CD4-positive, alpha-beta memory T cell (primary cell): ENCODE measurements at places on chromosomes 2 and 18.

DNA sequence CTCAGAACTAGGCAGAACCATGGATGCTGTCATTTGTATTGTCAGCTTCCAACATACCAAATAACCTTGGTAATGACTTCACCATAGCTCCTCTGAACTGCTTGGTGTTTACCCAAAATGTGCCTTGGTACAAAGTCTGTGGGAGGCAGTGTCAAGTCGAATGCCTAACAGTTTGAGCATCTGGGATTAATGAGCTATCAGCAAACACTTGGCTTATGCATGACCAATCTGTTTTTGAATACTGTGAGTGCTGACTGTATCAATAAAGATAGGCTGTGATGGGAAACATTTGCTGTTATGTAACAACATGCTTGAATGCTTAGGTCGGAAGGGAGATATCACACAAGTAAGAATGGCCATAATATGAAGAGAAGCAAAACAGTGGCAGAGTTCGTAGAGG, 455.4 kb downstream of the CMPK2 start:
- no peak for DNase-seq

- no peak for DNase-seq
Measured at GRCh38 chr2:131426727-131427126, 49.2 kb upstream of the TUBA3D start.

- no peak for DNase-seq
Measured at GRCh38 chr2:59096973-59097372, 855.8 kb upstream of the FANCL start.

- no peak for DNase-seq
Measured at GRCh38 chr2:38590053-38590452, 12.7 kb downstream of the HNRNPLL start.

DNA sequence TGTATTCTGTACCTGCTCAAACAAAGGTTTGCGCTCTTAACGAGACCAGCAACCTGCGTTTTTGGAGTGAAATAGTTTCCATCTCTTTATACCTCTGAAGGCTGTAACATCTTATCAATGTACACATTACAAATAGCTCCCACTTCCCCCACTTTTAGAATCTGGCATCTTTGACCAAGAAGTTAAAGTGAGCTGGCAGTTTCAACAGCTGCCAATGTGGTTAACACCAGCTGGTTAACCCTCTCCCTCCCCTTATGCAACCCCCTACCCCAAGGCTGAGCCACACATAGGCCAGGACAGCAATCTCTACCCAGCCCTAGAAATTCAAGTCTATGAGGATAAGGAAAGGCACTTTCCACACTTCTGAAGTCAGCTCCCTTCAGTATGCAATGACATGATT, 2.2 kb upstream of the SERTAD2 start:
- DNase-seq, result no peak

DNA sequence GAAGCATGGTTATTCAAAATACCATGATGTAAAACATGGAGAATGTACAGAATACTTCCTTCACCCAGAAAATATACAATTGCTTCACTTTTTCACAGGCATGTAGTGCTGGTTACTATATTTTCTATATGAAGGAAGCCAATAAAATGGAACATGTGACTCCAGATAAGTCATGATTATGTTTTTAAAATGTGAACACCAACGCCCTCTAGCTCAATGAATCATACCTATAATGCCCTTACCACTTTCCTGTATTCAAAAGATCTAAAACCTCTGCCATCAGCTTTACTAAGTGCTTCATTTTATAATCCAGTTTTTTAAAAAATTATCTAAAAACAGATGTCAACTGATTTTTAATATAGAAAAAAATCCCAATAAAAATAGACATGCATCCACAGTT, 59.9 kb downstream of the SMAD2 start:
- no peak for DNase-seq

- no peak for DNase-seq
Measured at GRCh38 chr2:42844901-42845821, 52.8 kb upstream of the HAAO start.

GRCh38 chr18:3790703-3791102, 340.7 kb downstream of the TGIF1 start:
- DNase-seq, result no peak

- no peak for DNase-seq
Measured at GRCh38 chr2:95002498-95002897, 23.0 kb upstream of the MAL start.

- DNase-seq, result no peak
Measured at GRCh38 chr2:168561991-168562390, 105.9 kb downstream of the CERS6 start.

- no peak for DNase-seq
Measured at GRCh38 chr2:154623819-154624218, 74.7 kb upstream of the KCNJ3 start.

GRCh38 chr2:113675875-113676274, 48.8 kb downstream of the RABL2A start:
- DNase-seq, result no peak

GRCh38 chr2:221203125-221203524, 369.0 kb downstream of the EPHA4 start:
- no peak for DNase-seq

DNA sequence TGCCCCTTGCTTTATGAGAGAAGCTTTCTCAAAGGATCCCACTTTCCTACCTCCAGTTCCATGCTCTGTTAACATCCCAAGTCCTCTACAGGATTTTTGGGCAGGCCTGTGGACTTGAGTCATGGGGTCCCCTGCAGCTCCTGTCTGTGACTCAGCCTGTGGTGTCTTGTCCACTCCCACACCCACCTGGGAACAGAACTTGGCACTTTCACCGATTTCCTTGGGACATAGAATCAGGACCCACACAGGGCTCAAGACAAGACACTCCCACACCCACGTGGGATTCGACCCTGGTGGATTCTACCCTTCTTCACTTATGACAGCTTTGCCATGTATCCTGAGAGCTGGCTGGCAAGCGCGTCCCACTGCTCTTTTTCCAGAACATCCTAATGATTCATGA, 30.7 kb upstream of the HDAC4 start:
- no peak for DNase-seq

DNA sequence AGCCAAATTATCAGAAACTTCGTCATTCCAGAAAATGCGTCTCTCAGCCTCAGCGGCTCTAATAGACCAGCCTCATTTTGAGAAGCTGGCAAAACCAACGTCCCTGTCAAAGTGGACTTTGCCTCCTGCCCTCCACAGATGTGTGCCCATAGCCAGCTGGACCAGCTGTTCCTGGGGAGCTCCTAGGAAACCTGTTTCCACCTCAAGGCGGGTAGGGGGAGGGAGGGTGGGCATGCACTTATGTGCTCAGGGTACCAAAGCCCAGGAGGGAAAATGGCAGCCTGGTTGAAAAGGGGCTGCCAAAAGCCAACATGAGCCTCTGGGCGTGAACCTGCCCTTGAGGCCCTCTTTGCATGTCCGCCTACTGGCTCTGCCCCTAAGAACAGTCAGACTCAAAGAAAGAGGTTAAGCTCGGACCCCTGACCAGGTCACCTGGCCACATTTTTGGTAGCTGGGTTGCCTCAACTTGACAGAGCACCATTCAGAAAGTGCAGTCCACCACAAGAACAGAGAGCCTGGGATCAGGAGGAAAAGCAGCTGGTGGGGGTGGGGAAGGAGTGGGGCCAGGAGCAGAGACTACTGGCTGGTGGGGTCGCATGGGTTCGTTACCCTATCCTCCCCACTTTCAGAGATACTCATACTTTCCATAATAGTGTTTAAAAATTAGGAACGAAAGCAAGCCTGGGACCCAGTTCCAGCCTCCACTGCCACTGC, 3.5 kb downstream of the PER2 start:
- no peak for DNase-seq

DNA sequence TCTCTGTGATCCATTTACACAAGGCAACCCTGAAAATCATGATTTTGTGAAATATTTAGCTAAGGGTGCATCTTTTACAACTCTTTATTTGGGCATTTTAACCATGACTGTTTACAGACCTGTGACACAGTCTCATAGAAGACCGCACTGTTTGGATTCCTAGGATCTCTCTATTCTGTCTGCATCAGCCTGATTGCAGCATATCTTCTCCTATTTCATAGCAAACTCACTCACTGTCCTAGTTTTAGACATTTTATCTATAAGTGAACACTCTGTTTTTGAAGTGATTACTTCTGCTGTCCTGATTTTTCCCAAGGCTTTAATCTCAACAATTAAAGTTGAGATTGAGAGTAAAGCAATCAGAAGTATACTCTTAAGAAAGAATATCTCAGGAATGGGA, 56.2 kb downstream of the CAVIN2 start:
- no peak for DNase-seq

- DNase-seq, result no peak
Measured at GRCh38 chr2:205364261-205364660, 318.0 kb upstream of the NRP2 start.

- no peak for DNase-seq
Measured at GRCh38 chr2:201854841-201855240, 48.5 kb downstream of the CDK15 start.

DNA sequence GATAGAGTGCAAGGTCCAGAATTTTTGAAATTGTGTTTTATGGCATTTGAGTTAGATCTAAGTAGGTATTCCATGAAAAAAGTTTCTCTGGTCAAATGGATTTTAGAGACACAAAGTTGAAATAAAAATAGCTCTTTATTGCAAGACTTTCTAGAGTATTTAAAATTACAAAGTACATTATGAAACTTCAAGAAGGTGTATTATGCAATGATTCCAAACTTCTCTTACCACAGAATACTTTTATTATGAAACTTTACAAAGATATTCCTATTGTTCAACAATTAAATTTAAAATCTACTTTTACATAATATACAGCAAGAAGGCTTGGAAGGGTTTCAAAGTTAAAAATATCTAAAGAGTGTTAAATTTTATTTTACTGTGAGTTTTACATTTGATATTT, 65.9 kb downstream of the CALCRL start:
- DNase-seq, result no peak

GRCh38 chr2:169649278-169649677, 44.9 kb downstream of the CFAP210 start:
- DNase-seq, result no peak
